ENCODE measurements at places on chromosomes 1 and 21. TPM values are rescaled to one million over a fixed set of nuclear protein-coding genes. Genes with fewer than 3 reads are reported as not detected.

DNA sequence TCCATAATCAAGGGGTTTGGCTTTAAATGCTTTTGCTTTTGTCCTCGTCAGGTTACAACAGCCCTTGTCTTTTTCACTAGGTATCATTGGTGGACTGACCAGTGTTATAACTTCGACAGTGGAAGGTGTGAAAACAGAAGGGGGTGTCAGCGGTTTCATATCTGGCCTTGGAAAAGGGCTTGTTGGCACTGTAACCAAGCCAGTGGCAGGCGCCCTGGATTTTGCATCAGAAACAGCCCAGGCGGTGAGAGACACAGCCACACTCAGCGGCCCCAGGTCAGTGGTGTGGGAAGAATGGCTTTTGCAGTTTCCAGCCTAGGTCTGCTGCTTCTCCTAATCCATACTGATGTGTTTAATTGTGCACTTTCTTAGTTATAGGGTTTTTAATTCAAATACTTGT lies 157.9 kb downstream of the DHRS3 start:
- no peaks in the 10 kb centered on the region for H3K36me3 ChIP-seq
- no peak overlapping the region for H3K27ac ChIP-seq
- peaks cover 47% of the 10 kb centered on the region for H3K4me1 ChIP-seq
- H3K27me3 ChIP-seq: no peaks in the 10 kb centered on the region
- DNase-seq: no peak

DNA sequence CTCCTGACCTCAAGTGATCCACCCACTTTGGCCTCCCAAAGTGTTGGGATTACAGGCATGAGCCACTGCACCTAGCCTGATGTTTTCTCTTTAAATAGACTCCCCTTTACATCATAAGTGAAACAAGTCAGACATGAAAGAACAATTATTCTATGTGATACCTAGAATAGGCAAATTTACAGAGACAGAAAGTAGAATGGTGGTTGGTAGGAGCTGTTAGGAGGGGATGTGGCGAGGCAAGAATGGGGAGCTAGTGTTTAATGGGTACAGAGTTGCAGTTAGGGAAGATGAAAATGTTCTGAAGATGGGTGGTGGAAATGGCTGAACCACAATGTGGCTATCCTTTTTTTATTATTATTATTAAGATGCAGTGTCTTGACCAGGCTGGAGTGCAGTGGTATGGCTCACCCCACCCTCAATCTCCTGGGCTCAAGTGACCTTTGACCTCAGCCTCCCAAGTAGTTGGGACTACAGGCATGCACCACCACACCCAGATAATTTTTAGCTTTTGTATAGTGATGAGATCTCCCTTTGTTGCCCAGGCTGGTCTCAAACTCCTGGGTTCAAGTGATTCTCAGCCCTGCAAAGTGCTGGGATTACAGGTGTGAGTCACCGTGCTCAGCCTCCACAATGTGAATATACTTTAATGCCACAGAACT lies 28.4 kb downstream of the ELF3 start:
- H3K36me3 ChIP-seq: no peaks in the 10 kb centered on the region
- H3K4me1 ChIP-seq: peaks cover 57% of the 10 kb centered on the region
- H3K27ac ChIP-seq: no peak overlapping the region
- no peak overlapping the region for H3K4me3 ChIP-seq
- no peaks in the 10 kb centered on the region for H3K27me3 ChIP-seq

GRCh38 chr1:63729227-63729620 lies 44.6 kb upstream of the ROR1 start:
- H3K36me3 ChIP-seq: no peaks in the 10 kb centered on the region
- peaks cover 27% of the 10 kb centered on the region for H3K4me1 ChIP-seq
- H3K27me3 ChIP-seq: no peaks in the 10 kb centered on the region
- DNase-seq: no peak
- H3K27ac ChIP-seq: no peak overlapping the region

DNA sequence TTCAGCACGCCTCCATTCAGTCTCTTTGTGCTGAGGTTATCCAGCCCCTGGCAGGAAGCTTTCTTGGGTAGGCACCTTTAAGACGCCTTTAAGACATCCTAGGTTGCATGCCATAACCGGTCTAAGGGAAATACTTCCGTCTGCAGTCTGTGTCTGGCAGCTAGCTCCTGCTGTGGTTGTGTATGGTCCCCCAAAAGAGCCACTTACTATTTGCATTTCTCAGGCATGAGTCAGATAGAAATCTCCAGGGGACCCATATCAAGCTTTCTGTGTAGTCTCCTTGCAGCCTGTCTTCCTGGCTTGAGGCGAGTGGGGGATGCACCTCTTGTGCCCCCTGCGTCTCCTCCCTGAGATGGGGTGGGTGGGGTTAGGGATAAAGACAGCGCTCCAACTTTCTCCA lies 10.0 kb upstream of the RYR2 start:
- no peak overlapping the region for H3K27ac ChIP-seq
- no peak overlapping the region for H3K4me3 ChIP-seq
- H3K36me3 ChIP-seq: no peaks in the 10 kb centered on the region
- no peaks in the 10 kb centered on the region for H3K4me1 ChIP-seq
- peaks cover 51% of the 10 kb centered on the region for H3K27me3 ChIP-seq

DNA sequence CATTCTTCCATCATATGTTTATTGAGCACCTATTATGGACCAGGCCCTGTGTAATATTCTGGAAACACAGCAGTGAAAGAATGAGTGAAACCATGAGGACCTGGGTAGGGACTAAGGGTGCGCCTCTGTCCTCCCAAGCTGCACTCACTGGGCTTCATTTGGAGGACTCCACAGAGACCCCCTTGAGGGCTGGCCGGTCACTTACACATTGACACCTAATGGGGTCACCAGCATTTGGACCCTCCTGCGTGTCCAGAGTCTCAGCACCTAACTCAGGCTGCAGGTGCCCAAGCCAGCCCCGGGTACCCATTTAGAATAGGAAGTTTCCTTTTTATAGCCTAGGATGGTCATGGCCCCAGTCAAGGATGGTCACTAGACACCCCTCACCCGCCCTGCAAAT lies 2.8 kb upstream of the FNDC5 start:
- H3K36me3 ChIP-seq: no peaks in the 10 kb centered on the region
- no peaks in the 10 kb centered on the region for H3K4me1 ChIP-seq
- H3K27me3 ChIP-seq: peaks cover 19% of the 10 kb centered on the region
- H3K27ac ChIP-seq: no peak overlapping the region
- no peak overlapping the region for H3K4me3 ChIP-seq

GRCh38 chr1:81848880-81849682 lies 48.3 kb downstream of the ADGRL2 start:
- H3K4me1 ChIP-seq: no peaks in the 10 kb centered on the region
- H3K36me3 ChIP-seq: 0 out of 2 replicates have a peak, but pooled peaks cover 5% of the 10 kb centered on the region
- no peak overlapping the region for H3K27ac ChIP-seq

DNA sequence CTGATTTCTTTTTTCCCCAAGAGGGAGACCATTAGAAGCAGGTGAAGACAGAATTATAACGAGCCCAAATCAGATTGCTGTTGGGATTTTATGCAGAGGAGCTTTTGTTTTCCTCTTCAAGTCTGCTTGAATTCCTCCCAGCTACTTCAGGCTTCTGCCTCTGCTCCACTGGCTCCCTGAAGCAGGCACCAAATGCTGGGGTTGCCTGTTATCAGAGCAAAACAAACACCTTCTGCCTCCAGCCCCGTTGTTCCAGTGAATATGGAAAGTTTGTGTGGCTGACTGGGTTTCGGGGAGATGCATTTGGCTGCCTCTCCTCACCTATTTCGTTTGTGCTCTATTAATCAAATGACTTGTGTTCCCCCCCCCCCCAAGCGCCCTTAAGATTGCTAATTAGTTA lies 209.2 kb downstream of the URB2 start:
- H3K4me3 ChIP-seq: no peak overlapping the region
- H3K27ac ChIP-seq: no peak overlapping the region
- H3K27me3 ChIP-seq: peaks cover 34% of the 10 kb centered on the region
- no peak for DNase-seq
- no peaks in the 10 kb centered on the region for H3K4me1 ChIP-seq

Gene NPPA
- not detected for total RNA-seq

Gene RGSL1
- not detected for total RNA-seq

Gene KRTAP26-1
- total RNA-seq: not detected

Gene GJA8
- not detected for total RNA-seq
